ENCODE measurements at places on chromosomes 11 and 22. TPM values are rescaled to one million over a fixed set of nuclear protein-coding genes. Genes with fewer than 3 reads are reported as not detected.

CCDC81 gene
- 1.4 TPM for polyA plus RNA-seq

SLC22A8 gene
- polyA plus RNA-seq, result 0.59 TPM

GRCh38 chr11:79028225-79028624, 412.6 kb downstream of the TENM4 start:
- no peak for DNase-seq

ISX gene
- 0.27 TPM for polyA plus RNA-seq

DNA sequence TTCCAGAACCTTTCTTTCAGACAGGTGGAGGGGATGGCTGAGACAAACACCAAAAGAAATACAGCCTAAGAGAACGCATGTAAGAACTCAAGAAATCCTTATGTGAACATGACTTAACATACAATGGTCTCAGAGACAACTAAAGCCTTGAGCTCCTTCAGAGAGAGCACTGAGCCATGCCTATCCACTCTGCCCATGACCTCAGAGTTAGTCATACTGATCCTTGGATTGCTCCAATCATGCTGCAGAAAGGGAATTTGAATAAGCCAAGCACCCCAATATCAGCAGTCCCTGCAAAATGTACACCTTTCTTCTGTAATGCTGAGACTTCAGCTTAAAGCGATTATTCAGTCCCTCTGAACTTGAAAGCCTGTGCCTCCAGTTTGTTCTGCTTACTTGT, 43.2 kb upstream of the CHKA start:
- DNase-seq, result no peak

FXYD2 gene
- polyA plus RNA-seq, result 476 TPM

TNKS1BP1 gene
- 72.2 TPM for polyA plus RNA-seq

GRCh38 chr22:31630331-31631329, 31.4 kb downstream of the PISD start:
- peak; percentile 56 for DNase-seq

ILK gene
- 143 TPM for polyA plus RNA-seq

GRCh38 chr11:129117595-129118350, 74.4 kb downstream of the ARHGAP32 start:
- peak; percentile 45 for DNase-seq

Data from left renal pelvis (tissue), 4 donors.